ENCODE measurements at places on chromosomes 12 and 14.

DNA sequence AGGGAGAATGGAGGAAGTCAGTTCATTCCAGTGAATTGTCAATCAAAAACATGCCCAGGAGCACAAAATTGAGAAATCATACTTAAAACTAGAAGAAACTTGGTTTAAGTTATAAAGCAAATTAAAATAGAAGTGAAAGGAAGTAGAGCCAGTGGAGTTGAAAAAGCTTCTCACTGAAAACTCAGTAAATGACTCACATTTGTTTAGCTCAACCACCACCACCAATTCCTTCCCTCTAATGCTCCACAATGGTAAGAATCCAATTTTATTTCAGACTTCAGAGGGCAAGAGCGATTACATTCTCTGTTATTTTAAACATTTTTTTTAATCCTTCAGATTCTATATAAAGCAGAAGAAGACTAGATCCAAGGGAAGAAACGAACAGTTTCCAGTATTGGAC lies 19.4 kb downstream of the UTP20 start:
- no peak for DNase-seq

- no peak for DNase-seq
Observed at GRCh38 chr14:92352158-92352985, 29.4 kb downstream of the SLC24A4 start.

DNA sequence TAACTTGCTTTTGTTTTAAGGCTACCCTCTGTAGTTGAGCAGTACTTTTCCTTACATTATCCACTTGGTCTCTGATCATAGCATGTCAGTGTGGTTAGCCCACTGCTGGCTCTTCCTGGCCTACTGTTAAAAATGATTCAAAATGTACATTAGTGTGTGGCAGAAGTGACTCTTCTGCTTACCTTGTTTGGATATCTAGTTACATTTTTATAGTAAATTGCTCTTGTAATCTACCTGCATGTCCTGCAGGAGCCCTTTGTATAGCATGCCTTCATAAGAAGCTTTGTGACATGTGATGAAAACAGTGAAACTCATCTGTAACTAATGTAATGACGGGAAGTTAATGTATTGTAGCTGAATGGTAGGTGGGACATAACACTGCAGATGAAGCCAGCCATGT lies 8.1 kb downstream of the SPATS2 start:
- no peak for DNase-seq

GRCh38 chr12:575948-576614 lies 87.2 kb downstream of the NINJ2 start:
- peak; percentile 79 for DNase-seq

- no peak for DNase-seq
Observed at GRCh38 chr14:83071888-83072501, 1538.3 kb upstream of the SEL1L start.

- DNase-seq, result no peak
Observed at GRCh38 chr12:25377469-25378177, 126.9 kb upstream of the KRAS start.

- no peak for DNase-seq
Observed at GRCh38 chr12:105455261-105455660, 124.8 kb downstream of the C12orf75 start.

- DNase-seq, result no peak
Observed at GRCh38 chr12:65189028-65189718, 19.8 kb downstream of the LEMD3 start.

DNA sequence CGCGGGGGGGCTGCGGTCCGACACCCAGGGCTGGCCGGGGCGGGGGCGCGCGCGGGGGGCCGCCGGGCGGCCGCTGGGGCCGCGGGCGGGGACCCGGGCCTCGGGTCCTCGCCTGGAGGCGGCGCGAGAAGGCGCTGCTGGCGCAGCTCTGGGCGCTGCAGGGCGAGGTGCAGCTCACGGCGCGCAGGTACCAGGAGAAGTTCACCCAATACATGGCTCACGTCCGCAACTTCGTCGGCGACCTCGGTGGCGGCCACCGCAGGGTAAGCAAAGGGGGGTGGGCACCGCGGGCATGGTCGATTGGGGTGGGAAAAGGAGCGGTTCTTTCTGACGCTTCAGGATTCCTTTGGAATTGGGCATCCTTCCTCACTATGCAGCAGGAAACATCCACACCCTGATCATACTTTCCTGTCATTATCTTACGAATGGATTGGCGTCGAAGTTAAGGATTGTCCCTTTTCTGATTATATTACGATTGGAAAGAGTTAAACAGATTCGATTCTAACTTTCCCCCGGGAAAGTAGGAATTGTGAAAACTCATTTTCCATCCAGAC lies 798 bp downstream of the PDZRN4 start:
- no peak for DNase-seq

- DNase-seq, result no peak
Observed at GRCh38 chr14:55348766-55349453, 62.7 kb downstream of the ATG14 start.

DNA sequence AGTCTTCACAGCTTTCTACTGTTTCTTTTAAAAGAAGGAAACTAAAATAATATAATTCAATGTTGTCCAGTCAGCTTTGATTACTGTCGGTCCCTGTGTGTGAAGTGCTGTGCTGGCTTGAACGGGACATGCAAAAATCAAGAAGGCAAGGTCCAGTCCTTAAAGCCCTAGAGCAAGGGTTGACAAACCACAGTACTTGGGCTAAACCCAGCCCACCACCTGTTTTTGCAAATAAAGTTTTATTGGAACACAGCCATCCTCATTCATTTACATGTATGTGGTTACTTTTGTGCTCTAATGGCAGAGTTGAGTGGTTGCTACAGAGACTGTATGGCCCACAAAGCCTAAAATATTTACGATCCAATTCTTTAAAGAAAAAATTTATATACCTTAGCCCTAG lies 41.2 kb upstream of the TCL1B start:
- DNase-seq, result no peak

DNA sequence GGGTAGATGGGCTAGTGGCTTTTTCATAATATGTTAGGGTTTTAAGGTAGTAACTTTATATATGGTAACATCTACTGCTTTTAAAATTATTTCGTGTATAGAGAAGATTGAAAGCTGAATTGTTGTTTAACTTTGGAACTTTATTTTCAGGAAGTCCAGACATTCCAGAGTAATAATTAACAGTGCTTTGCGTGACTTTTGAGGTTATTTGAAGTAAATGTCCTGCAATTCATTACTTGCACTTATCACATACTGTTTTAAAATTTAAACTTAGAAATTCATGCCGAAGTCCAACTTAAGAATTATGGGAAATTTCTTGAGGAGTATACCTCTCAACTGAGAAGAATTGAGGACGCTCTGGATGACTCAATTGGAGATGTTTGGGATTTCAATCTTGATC lies 3.3 kb downstream of the WASHC4 start:
- no peak for DNase-seq

- DNase-seq, result no peak
Observed at GRCh38 chr12:15336768-15337553, 14.7 kb downstream of the PTPRO start.

DNA sequence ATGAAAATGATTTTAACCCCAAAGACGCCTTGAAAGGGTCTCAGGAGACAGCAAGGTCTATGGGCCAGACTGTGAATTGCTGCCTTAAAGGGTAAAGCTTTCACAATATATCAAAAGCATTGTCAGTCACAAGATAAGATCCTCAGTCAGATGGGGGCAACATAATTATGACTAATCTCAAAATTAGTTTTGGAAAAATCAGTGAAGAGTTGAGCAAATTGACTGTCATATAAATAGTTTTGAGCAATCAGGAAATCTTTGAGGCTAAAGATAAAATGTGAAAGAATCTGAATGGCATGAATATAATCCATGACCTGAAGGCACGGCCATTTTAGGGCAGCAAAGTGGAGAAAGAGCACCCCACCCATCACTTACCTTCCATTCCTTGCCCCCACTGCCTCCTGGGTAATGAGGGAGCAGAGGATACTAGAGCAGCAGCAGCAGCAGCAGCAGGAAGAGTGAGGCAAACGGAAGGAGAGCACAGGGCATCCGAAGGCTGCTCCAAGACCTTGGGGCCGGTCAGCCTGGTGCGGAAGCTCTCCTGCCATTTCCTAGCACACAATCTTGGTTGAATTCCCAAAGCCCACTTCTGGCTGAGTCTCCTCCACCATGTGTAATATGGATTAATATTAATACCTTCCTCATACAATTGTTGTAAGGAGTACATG lies 7.0 kb downstream of the STON2 start:
- no peak for DNase-seq

- DNase-seq, result no peak
Observed at GRCh38 chr12:16604596-16605252, 1.2 kb downstream of the LMO3 start.

DNA sequence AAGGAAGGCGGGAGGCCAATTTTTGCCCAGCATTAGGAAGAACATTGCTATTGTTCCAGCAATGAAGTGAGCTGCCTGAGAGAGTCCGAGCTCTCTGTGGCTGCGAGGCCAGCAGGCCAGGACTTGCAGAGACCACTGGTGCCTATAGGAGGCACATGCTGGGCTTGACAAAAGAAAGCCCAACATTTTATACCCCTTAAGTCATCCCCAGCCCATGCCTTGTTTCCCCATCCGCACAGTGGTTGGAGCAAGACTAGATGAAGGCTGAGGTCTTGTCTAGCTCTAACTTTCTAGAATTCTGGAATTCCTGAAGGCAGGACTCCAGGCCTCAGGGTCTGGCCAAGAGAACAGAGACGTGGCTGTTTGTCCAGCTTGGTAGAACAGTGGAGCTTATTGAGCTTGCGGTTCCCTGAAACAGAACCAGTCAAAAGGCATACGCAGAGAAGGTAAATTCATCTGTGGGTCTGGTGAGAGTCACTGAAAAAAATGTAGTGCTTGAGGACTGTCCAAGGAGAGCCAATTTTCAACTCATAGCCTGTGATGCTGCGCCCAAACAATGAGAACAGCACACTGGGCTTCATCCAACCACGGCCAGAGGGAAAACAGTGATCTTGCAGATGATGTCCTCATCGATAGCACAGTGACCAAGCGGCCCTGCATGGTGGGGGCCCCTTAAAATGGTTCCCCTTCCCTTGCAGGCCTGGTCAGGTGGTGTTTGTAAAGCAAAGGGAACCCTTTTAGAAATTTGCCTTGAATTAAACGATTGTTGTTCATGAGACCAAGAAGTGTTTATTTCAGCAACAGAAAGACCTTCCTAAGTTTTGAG lies 27.1 kb upstream of the COL2A1 start:
- no peak for DNase-seq

DNA sequence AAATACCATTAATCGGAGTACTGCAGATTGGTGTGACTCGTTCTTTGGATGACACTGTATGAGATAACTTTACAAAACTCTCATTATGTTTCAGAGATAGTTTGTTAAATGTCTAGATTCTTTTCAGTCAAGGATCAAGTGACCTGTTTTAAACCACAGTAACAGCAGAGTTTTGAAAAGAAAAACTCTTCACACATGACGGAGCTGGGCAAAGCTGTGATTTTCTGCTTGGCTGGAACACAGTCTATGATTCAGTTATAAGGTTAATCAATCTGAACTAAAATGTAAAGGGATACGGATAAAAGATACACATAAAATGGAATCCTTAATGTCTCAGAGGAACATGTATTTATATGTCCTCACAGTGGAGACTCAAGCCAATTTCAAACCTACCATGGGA lies 573.2 kb downstream of the PRKD1 start:
- DNase-seq, result no peak

DNA sequence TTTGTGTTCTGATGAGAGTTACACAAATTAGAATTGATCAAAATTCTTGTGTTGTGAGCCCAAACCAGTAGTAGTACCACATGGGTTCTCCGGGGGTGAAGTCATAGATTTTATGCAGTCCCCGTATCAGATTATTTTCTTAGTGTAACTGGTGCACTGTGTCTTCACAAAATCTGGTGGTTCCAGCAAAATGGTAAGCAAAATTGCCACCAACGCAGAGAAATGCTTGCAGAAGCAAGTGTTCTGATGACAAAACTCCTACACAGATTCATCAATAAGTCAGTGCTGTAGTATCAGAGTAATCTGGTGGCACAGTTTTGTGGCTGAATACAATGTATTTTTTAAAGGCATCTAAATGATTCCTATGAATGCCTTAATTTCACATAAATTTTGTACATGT lies 1.3 kb upstream of the CACNA2D4 start:
- no peak for DNase-seq

- DNase-seq, result no peak
Observed at GRCh38 chr12:7601406-7601805, 64.3 kb downstream of the APOBEC1 start.

DNA sequence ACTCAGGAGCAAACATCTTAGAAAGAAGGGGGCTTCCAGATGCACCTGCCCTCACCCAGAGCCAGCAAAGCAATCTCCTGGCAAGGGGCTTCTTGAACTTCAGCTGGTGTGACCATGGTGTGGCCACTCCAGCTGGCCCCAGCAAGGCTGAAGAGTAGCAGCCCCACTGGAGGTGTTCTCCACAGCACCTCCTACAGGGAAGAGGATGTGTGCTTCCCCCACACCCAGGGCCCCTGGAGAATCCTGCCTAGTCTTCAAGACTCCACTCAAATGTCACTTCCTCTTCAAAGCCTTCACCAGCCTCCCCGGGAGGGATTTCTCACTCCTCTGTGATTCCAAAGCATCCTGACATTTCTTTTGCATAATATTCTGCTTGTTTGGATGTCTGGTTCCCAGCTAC lies 8.5 kb downstream of the RAB15 start:
- no peak for DNase-seq

DNA sequence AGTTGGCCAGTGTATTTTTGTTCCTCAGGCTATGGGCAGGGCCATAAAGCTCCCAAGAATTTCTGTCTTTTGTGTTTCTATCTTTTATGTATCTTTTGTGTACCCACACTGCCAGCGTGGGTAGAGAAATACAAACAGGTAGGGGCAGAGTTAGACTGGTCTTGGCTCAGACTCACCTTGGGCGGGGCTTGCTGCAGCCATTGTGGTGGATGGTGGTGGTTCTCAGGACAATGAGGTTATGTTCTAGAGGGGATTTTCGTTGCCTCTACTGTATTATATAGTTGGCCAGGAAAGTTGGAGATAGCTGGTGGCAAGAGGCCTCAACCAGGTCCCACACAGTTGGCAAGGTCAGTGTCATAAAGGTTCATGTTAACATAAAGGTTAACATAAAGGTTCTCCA lies 977.5 kb upstream of the LRFN5 start:
- DNase-seq, result no peak

DNA sequence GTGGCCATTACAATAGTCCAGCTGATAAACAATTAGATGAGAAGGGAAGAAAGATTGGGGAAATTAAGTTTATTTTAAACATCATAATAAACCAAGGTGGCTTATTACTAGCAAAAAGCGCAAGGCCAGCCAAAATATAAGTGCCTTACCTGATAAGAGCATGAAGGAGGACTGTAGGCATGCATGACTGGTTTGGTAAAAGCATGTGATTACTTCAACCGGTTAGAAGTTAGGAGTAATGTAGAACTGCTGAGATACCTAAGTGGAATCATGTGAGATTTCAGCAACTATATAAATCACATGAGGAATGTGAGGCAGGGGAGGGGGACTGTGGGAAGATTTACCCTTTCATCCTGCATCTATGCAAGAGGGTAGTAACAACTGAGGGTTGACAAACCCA lies 59.7 kb upstream of the CCDC196 start:
- DNase-seq, result no peak

- DNase-seq, result no peak
Observed at GRCh38 chr12:26119391-26119989, 5.3 kb downstream of the BHLHE41 start.

GRCh38 chr14:102481791-102482238 lies 27.8 kb downstream of the ANKRD9 start:
- no peak for DNase-seq
